ENCODE measurements at places on chromosomes 5 and 9. TPM values are rescaled to one million over a fixed set of nuclear protein-coding genes. Genes with fewer than 3 reads are reported as not detected.

DNA sequence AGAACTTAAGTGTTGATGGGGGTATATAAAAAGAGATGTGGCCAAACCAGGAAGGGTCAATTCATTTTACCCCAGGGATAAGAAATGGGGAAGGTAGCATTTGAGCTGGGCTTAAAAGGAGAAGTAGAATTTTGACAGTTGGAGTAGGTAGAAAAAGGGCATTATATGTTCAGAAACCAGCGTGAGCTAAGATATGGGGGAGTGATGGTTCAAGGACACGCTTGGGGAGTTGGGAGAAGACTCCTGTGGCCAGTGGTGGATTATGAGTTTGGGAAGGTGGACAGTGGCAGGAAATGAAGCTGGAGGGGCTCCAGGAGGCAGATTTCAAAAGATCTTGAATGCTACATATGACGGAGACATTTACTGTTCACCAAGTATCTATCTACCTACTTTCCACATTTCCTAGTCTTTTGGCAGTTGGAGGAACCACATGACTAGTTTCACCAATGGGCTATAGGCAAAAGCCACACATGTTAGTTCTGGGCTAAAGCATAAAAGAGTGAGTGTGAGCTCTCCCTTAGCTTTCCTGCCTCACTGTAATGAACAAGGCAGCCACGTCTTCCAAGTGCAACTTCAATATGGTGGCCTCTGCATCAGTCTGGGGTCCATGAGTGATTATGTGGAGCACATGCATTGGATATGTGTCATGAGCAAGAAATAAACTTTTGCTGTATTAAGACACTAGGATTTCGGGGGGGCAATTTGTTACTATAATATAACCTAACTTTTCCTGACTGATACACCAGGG lies 15.7 kb upstream of the GSN start:
- no peak for DNase-seq

Gene KCNT1
- polyA plus RNA-seq, result not detected

Gene C9orf50
- not detected for polyA plus RNA-seq

Gene WHRN
- polyA plus RNA-seq, result 1.5 TPM

DNA sequence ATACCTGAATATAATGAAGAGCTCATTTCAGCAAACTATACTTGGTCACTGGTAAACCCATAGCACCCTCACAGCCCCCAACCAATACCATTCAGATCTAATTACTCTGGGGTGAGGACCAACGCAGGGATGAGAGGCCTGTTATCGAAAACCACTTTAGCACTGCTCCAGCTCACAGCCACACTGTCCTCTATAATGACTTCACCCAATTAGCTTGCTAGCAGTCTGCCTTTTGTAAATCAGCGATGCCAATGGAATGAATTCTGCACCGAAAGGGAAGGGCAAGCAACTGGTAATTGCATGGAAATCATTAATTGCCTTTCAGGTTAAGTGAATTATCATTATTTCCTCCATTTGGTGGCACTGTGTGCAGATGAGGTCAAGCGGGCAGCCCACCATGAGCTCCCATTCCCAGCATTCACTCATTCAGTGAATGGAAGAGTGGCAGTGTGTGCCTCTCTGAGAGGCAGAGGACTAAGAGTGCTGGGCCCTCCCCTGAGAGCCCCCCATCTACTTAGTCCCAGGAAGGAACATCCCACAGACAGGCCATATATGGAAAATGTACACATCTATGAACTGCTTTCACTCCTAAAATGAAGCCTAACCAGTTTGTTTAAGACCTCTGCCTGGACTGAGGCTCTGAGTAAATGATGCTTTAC lies 262.1 kb downstream of the SPOCK1 start:
- DNase-seq, result no peak

DNA sequence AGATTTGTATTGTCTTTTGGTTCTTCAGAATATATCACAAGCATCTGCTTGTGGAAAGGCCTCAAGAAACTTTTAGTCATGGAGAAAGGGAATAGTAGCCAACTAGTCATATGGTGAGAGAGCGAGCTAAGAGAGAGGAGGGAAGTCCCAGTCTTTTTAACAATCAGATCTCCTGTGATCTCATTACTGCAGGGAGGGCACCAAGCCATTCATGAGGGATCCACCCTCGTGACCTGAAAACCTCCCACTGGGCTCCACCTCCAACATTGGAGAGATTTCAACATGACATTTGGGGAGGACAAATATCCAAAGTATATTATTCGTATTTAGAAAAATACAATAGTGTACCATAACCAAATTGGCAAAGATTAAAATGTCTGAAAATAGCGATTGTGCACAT lies 99.0 kb downstream of the GABRA1 start:
- DNase-seq, result no peak

All from keratinocyte (primary cell).